ENCODE measurements at places on chromosomes 5 and 9.

DNA sequence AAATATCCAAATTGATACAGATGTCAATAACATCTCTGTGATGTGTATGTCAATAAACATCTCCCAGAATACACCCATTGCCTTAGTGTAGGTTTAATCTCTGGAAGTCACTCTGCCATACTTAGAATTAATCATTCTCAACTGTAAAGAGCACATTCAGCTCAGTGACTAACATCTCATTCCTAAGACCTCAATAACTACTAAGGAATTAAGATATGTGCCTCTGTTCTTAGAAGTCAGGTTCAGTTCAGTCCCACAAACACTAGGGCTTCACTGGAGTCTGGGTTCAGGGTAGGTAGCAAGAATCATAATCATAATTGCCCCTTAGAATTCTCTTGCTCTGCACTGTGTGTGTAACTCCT, 31.7 kb downstream of the UGCG start:
- no peak for DNase-seq

DNA sequence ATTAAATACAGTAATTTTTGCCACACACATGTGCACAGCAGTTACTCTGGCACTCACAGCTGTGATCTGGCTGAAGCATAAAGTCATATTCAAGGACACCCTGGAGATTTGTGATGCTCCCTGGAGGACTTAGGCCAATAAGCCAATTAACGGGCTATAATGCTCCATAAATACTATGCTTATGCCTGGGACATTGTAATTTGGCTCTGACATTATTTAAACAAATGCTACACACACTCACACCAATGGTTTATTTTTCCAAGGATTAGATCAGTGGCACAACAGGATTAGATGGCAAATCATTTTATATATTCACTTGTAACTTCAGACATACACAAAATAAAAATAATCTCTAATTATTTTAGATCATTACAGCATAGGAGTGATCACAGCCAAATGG, 111.2 kb downstream of the LMNB1 start:
- peak; percentile 80 for DNase-seq

GRCh38 chr5:139364466-139364865, 18.6 kb downstream of the SLC23A1 start:
- no peak for DNase-seq

DNA sequence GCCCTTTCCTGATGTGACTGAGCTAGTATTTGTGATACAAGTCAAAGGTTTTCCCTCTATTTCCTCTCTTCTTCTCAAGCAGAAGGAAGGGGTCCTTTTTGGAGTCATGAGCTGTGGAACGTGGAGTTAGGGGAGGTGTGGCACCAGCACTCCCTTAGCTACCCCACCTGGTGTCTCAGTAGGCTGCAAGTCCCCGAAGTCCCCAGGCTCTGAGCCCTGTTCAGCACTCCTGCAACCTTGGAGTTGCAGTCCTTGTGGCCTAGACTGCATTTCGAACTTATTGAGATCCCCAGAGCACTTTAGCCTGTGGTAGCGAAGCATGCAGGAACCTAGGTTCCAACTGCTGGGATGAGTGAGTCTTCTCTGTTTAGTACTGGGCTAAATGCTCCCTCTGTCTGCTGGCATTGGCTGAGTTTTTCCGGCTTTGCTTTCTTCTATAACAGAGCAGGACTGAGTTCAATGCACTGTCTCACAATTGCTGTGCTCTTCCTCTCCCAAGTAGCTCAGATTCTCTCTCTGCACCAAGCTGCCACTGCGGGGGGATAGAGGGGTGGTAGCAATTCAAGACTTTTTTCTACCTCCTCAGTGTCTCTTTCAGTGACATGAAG, 600.7 kb upstream of the CDH9 start:
- no peak for DNase-seq

- DNase-seq = no peak
Observed at GRCh38 chr5:142053426-142054151, 40.8 kb upstream of the GNPDA1 start.

DNA sequence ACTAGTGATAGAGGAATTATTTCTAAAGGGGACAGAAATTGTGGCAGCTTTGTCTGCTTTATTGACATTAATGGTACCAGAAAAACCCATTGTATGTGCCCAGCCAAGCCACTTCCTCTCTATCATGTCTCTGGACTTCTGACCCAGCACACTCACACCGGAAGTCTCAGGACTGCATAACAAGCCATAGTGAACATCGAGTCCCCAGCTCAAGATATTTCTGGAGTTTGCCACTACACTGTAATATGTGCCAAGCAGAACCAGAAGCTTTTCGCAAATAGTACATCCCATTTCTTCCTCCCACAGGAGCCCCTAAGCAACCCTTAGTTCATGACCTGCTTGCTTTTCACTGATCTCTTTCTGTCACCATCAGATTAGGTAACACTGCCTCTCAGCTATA, 187.4 kb upstream of the GHR start:
- DNase-seq = no peak

GRCh38 chr9:130616451-130616850, 37.1 kb downstream of the FUBP3 start:
- DNase-seq = no peak

- no peak for DNase-seq
Observed at GRCh38 chr9:128054087-128054486, 13.0 kb downstream of the NAIF1 start.

GRCh38 chr9:126558051-126558665, 55.6 kb upstream of the LMX1B start:
- peak; percentile 16 for DNase-seq

DNA sequence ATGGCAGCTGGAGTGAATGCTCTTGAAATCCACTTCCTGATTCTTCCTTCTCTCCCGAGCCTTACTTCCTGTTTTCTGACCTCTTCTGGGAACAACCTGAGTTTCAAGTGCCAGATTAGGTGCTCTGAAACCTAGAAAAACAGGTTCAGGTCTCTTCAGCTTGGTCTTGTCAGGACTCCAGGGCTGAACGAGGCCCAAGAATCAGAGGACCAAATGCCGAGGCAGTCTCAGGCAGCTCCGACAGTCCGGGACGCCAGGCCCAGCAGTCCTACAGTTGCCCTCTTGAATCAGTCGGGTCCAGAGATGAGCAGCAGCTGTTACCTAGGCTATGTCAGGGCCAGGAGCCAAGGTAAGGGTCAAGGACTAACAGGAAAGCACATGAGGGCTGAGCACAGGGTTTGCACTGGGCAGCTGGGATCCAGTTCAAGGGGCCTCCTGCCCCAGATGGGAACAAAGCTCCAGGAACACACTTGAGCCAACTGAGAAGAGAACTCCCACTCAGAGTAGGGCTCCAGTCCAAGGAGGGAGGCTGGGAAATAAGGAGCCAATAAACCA, 38.3 kb upstream of the ADRA1B start:
- peak; percentile 6 for DNase-seq

DNA sequence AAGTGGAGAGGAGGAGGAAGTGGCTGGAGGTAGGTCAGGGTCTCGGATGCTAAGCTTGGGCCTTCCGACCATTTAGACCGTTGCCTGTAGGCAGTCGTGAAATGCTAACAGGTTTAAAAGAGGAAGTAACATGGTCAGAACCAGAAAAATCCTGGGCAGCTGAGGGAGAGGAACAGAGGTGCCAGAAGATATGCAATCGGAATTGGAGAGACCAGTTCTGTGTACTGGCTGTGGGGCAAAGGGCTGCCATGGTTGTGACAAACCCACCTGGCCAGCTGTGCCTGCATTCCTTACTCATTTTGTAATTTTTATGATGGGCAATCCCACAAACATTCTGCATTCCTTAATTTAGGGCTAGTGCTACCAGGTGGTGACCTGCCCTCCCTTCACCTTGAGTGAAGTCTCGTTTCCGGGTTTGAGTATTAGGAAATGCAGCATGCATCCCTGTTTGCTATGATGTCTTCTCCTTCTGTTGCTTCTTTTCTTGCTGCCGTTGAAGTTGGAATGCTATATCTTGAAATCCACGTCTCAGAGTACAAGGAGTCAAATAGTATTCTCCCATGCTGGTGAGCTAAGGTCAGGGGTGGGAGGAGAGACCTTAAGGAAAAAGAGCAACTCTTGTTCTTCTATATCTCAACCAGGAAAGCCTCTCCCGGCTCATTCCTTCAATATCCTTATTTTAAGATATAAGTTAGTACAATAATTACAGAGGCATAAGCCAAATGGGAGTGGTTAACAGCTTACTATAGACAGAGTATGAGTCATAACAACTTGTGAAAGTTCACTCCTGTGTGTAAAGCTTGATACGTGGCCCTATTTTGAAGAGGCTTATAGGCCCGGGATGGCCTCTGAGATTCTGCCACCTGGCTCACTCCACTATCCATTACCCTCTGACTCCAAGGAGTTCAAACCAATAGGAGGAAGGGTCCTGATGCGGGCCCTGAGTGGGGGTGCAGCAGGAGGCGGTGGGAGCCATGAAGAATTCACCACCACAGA, 37.0 kb downstream of the B4GALT1 start:
- DNase-seq = no peak

GRCh38 chr5:167639766-167640165, 651.7 kb upstream of the WWC1 start:
- no peak for DNase-seq

GRCh38 chr5:139670369-139671095, 22.4 kb downstream of the CXXC5 start:
- DNase-seq = no peak

- DNase-seq = no peak
Observed at GRCh38 chr5:27473307-27474046, 435.1 kb upstream of the CDH9 start.

DNA sequence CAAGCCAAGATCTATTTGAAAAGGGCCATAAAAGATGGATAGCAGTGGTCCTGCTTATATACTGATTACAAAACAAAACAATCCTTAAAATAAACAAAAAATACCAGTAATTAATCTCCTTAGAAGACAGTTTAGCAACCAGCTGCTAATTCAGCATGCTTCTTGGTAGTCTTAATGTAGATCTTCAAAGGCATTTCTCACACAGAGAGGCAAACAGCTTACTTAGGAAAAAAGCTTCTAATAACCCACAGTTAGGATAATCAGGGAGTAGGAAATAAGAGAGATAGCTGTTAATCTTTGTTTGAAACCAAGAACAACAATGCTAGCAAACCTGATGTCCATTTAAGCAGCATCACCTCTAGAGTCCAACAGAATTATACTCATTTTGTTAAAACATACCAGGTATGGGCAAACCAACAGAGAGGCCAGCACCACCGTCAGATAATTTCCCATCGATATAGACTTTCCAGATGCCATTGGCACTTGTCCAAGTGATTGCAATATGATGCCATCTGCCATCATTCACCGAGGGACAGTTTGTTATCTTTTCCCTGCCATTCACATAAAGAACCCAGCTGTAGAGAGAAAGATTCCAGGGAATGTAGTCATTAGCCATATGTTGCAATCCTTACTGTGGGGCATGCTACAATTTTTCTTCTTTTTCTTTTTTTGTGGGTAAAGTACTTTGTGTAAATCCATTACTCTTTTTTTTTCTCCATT, 105.6 kb upstream of the TXNDC8 start:
- peak; percentile 75 for DNase-seq

- DNase-seq = no peak
Observed at GRCh38 chr5:111641533-111642233, 115.3 kb downstream of the NREP start.

GRCh38 chr5:53956632-53957031, 353.7 kb downstream of the ARL15 start:
- no peak for DNase-seq

DNA sequence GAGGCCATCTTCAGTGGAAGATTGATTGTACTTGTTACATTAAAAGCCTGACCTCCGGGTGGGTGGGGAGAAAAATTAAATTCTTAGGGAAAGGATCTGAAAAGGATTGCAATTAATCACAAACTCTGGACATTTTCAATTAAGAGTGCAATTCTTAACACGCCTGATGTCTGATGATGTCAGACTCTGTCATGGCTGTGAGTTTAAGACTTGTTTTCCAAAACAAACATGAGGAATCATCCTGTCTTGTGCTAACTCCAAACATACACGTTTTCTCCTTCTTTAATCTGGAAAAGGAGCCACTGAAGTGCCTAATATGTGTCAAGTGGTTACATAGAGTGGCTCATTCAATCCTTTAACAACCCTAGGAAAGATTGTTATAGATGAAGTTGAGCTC, 60.4 kb upstream of the SMIM23 start:
- no peak for DNase-seq

GRCh38 chr9:110007477-110008270, 200.3 kb downstream of the C9orf152 start:
- no peak for DNase-seq

DNA sequence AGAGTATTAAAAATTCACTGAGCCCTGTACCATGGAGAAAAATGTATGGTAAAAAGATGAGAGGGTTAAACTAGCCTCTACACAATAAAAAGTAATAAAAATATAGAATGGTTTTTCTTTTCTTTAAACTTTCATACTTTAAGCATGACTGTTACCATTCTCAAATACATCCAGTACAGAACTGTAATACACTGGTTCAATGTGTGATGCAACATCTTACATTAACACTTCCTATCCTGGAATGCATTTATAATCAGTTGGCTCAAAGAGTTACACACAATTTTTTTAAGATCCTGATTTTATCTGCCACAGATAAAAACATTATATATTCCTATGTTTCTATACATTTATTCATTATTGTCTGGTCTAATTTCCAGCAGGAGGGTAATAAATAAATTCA, 4.7 kb downstream of the GNAQ start:
- no peak for DNase-seq

GRCh38 chr5:26482810-26483375, 555.5 kb downstream of the CDH9 start:
- DNase-seq = peak; percentile 32

GRCh38 chr5:39073767-39074016, 507 bp downstream of the RICTOR start:
- DNase-seq = no peak

DNA sequence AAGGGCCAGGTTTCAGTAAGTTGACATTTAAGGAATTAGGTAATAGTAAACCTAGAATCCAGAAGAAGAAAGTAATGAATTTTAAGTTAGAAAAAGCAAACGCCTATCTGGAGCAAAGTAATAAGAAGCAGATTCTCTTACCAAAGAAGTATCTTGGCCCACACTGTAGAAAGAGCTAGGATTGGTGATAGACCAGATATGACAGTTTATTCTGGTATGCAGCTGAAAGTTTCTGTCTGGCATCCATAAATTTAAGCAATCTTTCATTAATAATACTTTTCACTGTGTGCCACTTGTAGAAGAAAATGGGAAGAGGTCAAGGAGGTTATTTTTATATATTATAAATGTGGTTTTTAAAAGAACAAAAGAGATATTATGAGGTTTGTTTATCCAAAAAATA, 3.0 kb downstream of the RECK start:
- DNase-seq = no peak

DNA sequence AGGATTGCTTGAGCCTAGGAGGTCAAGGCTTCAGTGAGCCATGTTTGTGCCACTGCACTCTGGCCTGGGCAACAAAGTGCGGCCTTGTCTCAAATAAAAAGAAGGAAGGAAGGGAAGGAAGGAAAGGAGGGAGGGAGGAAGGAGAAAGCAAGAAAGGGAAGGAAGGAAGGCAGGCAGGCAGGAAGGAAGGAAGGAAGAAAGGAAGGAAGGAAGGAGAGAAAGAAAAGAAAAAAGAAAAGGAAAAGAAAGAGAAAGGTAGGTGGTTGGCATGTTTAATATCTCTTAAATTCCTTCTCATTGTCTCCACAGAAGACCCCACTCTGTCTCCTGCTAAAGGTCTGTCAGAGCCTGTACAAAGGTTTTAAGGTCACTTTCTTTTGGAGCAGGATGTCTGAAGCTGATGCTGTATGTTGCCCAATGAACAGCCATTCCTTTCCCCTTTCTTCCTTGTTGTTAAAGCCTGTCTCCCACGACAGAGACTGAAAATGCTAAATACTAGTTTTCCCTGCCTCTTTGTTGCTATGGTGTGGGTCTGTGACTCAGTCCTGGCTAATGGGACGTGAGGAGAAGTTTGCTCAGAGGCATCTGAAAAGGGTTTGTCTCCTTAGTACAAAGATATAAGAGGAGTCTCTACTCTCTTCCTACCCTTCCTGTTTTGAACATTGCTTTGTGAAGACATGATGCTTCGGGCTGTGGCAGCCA, 213.3 kb downstream of the PCSK1 start:
- DNase-seq = no peak

Measured in NCI-H524 treated with DMSO at 0.1 percent for 48 hours (cell line).